Activated T-cell treated with anti-CD3 and anti-CD28 coated beads, Interleukin-2, amount 50 U/mL, for 1 hour (primary cell): ENCODE measurements at places on chromosomes 1 and 21.

DNA sequence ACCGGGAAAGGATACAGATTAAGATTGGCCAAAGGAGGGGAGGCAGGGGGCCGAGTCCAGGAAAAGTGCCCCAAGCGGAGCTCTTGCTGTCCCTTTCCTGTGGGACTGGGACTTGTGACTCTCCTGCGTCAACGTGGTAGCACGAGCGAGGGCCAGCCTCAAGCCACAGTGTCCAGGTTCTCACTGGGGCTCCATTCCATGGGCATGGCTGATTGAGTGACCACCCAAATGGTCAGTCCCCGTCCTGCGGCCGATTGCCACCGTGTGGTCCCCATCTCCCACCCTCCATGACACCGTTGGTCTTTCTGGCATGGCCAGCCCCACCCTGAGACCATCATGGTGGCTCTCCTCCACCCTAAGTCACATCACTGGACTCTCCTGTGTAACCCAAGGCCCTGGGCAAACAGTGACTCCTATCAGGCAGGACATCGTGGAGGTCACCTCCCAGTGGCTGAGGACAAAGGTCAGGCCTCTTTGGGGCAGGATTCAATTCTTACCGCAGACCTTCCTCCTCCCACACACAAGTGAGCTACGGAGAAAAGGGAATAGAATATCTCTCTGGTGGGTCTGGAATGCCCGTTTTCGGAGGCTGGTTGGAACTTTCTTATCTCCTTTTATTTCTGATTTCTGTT lies 8.9 kb upstream of the C1orf174 start:
- DNase-seq: no peak

DNA sequence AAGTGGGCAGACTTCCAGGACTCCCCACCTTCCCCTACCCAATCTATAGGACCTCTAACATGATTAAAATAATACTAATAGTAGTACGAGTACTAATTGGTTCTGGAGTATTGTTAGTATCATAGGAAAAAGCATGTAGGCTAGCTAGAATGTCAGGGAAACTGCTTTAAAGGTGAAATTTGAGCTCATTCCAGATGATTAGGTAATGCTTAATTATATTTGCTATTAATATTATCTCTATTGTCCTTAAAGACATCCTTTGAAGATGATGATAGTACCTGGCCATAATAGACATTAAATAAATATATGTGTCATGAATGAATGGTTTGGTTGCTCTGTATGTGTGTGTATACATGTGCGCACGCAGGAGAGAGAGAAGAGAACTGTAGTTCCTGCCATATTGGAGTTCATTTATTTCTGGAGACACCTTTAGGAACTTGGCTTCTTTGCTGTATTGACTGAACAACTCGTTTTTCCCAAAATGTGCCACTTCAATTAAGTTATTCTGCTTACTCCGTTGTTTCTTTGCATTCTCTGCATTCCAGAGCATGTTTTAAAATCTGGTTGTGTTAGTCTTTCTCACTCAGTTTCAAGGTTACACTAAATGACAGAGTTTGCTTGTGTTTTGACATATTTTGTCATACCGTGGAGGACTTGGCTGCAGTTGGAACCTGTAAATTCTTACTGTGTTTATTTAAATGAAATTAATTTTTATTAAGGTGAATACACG lies 117.1 kb downstream of the OSBPL9 start:
- DNase-seq: no peak

DNA sequence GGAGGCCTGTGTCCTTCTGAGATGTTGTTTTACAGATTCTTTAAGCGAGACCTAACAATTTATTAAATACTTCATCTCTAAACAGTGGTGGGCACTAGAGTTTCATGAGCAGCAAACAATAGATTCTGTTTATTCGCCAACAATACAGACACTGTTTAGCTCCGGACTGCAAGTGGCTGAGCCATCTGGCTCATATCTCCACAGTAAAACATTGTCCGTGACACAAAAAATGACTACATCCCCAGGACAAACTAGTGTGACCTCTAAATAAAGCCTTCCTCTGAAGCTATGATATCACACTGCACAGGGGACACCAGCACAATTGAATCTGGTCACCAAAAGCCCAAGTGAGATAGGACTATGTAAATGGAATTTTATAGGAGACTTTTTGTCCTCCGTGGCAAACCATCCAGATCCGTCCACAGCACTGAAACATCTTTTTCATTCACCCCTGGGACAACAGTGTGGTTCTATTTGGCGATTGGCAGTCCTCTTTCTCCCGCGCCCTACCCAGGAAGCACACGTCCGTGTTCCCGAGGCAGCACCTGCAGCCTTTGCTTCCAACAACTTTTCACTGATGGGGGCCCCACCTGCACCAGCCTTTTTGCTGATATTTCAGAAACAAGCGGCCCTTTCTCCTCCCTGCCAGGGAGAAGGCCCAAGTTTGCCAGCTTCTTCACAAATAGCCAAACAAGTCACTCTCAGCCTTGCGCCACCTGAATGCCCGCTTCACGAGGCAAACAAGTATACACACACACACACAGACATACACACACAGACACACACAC lies 47.4 kb downstream of the OLIG1 start:
- DNase-seq: no peak

DNA sequence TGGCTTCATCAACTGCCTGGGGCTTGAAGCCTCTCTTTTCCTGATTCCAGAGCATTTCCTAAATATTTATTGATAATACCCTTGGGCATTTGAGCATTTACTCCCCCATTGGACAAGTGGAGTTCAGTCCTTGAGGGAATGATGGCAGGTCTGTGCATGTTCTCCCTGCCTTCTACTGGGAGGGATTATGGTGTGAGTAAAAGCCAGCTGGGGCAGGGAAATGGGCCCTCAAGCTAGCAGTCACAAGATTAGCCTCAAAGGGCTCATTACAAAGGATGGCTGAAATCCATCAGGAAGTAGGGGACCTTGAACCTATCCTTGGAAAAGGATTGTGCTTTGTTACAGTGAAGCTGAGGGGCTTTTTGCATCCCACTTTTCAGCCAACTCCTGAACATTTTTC lies 24.2 kb upstream of the OSBPL9 start:
- DNase-seq: no peak
